ENCODE measurements at places on chromosomes 2 and 18.

- DNase-seq: no peak
Measured at GRCh38 chr18:6495536-6495935, 80.8 kb upstream of the L3MBTL4 start.

- no peak for DNase-seq
Measured at GRCh38 chr2:160220026-160220425, 20.0 kb upstream of the ITGB6 start.

GRCh38 chr2:96427169-96427568 is 78.0 kb downstream of the NEURL3 start:
- no peak for DNase-seq

DNA sequence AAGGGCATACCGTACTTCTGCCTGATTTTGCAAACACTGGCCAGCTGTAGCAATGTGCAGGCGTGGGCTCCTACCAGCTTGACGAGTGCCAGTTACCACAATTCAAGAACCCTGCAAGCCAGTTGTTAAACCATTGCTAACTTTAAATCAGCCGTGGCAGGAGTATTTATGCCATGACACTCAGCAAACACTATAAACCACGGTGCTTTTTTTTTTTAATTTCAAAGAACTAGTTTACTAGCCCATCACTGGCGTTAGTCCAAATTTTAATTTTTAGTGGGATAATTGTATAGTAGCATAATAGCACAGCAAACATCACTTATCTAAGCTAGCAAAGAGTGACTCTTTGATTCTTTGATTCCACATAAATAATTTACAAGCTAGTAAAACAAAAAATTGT is 111.1 kb downstream of the COL4A4 start:
- DNase-seq: no peak

DNA sequence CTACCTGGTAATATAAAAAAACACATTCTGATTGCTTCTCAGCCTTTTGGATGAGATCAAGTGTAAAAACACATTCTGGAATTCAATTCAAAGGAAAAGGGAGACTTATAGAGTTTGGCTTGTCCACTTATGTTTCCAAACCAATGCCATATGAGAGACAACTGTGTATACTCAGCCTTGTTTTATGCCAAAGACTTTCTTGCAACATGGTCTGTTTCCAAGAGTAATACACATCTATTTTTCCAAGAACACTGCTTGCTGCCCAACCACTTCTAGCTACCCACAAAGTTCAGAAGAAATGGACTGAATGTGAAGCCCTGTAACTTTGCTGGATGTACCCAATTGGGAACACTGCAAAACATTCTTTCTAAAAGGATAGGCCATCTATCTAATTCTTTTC is 48.0 kb upstream of the GRB14 start:
- DNase-seq: no peak

- DNase-seq: no peak
Measured at GRCh38 chr2:174972924-174973323, 32.3 kb downstream of the CHN1 start.

DNA sequence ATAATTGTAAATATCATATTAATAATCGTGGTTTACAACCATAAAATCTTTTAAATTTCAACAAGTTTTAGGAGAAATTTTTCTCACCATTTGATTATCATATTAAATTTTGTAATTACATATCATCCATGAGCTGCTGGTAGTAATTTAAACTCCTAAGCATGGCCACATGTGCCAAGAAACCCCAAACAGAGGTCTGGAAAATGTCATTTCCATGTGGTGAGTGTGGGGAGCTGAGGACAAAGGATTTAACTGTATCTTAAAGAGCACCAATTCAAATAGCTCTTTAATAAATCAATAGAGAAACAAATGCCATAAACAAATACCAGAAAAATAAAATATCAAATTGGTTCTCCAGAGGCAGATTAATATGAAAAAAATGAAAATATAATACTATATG is 26.3 kb downstream of the PSME4 start:
- no peak for DNase-seq

GRCh38 chr2:9741110-9741509 is 102.2 kb upstream of the TAF1B start:
- DNase-seq: no peak

DNA sequence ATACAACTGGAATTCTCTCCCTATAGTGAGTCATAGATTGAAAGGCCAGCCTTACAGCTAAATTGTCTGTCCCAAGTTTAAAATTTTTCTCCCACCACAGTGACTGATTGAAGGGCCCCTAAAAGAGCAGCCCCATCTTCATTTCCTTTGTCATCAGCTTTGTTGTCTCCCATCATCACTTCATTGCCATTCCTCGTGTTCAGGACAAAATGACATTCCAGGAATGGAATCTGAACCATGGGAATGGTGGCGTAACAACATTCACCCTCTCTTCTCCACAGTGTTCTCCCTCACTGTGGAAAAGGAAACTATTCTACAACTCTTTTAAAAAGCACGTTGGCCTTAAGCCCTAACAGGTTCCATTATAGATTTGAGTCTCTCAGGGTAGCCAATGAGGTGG is 52.1 kb downstream of the PSTPIP2 start:
- no peak for DNase-seq

- DNase-seq: no peak
Measured at GRCh38 chr2:65939687-65940086, 495.2 kb upstream of the MEIS1 start.

GRCh38 chr2:166044853-166045483 is 82.9 kb downstream of the SCN1A start:
- no peak for DNase-seq

GRCh38 chr2:1494257-1494656 is 81.0 kb downstream of the TPO start:
- no peak for DNase-seq

DNA sequence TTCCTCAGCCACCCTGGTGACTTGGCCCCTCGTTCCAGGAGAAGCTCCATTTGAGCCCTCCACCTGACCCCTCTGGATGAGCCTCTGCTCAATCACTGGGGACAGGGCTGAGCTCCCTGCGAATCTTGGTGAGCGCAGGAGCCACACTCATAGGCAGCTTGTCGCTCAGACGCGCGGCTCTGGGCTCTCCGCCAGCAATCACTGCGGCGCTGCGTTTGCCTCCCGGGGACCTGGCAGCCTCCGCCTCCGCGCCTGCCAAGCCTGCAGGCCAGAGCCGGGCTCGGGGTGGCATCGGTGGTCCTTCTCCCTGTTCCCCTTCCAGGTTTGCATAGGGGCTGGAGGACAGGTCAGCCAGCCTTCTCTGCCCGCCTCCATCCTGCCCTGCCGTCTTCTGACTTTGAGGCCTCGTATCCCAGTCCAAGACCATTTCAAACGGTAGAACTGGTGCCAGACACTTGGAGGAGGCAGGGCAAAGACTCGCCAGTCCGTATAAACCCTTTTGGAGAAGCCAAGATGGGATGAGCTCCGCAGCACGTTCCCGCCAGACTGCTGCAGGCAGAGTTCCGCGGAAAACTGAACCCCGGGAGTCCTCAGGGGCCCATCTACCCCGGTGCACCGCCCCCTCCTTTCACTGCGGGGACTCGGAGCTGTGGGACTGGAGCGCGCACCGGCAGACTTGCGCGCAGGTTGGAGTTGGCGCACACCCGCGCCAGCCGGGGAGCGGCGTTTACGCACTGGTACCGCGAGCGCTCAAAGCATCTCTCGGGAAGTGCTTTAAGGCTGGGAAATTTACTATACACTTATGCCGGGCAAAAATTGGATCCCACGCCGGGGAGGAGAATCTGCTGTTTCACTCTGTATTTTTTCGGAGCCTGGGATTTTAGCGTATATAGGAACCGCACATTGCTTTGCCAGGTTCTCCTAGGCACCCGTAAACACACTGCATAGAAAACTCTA is 1.1 kb upstream of the TACR1 start:
- peak; percentile 64 for DNase-seq

- DNase-seq: no peak
Measured at GRCh38 chr2:203819434-203820133, 48.0 kb upstream of the CTLA4 start.

- no peak for DNase-seq
Measured at GRCh38 chr2:238046725-238047270, 14.0 kb upstream of the SCLY start.

GRCh38 chr2:223306371-223306770 is 254.4 kb downstream of the KCNE4 start:
- DNase-seq: no peak

- DNase-seq: no peak
Measured at GRCh38 chr2:147094077-147094476, 750.8 kb upstream of the ACVR2A start.

- DNase-seq: no peak
Measured at GRCh38 chr2:154709215-154709614, 10.7 kb downstream of the KCNJ3 start.

DNA sequence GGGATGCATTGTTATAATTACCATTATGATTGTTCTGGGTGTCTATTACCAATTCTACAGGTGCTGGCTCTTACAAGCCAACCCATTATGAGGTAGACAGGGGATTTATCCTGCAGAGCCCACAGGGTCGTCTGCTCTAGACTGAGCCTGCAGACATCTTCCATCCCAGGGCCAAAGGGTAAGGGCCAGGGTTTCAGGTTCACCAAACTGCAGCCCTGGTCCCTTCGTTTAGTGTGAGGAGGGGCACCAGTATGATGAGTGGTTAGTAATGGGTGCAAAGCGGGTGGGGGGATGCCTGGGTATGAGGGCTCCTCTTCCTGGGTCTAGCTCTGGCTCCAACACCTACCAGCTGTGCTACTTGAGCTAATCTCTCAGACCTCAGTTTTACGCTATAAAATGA is 1.2 kb upstream of the ARID5A start:
- no peak for DNase-seq
